Urothelium cell line (cell line): ENCODE measurements at places on chromosomes 13 and 19.

- DNase-seq = no peak
Measured at GRCh38 chr13:110263404-110263803, 43.6 kb downstream of the COL4A1 start.

- DNase-seq = no peak
Measured at GRCh38 chr13:43354153-43354945, 331.0 kb downstream of the DNAJC15 start.

GRCh38 chr13:105441051-105441750 lies 1094.3 kb downstream of the EFNB2 start:
- DNase-seq = no peak

- DNase-seq = no peak
Measured at GRCh38 chr13:48055712-48056111, 18.2 kb downstream of the NUDT15 start.

- no peak for DNase-seq
Measured at GRCh38 chr13:106499113-106499512, 36.3 kb downstream of the EFNB2 start.

GRCh38 chr19:40960062-40960685 lies 30.9 kb upstream of the CYP2B6 start:
- no peak for DNase-seq

DNA sequence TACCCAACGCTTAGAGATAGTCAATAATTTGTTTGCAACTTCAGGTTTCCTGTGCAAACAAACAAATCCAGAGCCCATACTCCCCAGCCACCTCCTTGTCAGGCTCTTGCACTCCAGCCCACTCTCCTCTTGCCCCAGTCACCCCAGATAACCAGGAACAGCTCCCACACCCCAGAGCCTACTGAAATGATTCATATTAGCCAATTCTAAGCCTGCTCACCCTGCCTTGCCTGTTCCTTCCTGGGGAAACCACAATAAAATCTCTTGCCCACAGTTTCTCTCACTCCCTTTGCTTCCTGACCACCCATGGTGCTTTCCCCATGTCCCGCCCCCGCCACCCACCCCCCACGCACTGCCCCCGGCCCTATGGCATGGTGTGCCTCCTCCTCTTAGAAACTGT lies 3.8 kb upstream of the ACTL9 start:
- peak; percentile 21 for DNase-seq

DNA sequence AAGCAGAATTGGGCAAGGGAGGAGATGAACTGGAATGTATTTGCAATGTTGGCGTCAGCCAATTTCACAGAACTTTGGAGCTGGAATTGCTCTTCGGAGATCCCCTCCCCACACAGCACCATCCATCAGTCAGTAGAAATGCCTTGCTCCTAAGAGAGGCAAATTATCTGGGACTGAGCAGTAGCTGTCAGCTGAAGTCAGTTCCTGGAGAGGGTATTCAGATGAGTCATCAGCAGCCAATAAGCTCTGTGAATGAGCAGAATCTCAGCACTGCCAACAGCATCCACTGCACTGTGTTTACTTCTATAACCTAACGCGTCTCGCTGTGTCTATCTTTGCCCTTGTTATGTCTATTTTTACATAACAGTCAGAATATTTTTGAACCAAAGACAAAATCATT lies 213.7 kb downstream of the SLITRK5 start:
- DNase-seq = peak; percentile 50

DNA sequence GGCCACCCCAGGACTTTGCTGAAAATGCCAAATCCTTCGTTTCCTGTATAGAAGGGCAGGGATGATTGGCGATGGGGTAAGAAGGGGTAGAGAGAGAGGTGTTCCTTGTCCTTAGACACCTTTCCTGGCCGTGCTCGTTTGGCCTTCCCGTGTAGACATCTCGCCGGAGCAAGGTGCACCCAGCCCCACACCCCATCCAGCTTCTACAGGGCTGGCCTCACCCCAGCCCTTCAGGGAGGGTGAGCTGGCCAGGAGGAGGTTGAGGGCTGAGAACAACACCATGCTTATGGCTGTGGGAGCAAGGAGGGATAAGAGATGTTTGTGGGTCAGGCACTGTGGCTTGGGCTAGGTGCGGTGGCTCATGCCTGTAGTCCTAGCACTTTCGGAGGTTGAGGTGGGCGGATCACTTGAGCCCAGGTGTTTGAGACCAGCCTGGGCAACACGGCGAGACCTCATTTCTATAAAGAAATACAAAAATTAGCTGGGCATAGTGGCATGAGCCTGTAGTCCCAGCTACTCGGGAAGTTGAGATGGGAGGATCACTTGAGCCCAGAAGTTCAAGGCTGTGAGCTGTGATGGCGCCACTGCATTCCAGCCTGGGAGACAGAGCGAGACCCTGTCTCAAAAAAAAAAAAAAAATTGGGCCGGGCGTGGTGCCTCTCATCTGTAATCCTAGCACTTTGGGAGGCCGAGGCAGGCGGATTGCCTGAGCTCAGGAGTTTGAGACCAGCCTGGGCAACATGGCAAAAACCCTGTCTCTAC lies 15.5 kb downstream of the SMARCA4 start:
- DNase-seq = no peak

GRCh38 chr13:60016229-60016628 lies 147.5 kb downstream of the DIAPH3 start:
- no peak for DNase-seq

GRCh38 chr13:95614641-95615245 lies 29.8 kb downstream of the DZIP1 start:
- no peak for DNase-seq

DNA sequence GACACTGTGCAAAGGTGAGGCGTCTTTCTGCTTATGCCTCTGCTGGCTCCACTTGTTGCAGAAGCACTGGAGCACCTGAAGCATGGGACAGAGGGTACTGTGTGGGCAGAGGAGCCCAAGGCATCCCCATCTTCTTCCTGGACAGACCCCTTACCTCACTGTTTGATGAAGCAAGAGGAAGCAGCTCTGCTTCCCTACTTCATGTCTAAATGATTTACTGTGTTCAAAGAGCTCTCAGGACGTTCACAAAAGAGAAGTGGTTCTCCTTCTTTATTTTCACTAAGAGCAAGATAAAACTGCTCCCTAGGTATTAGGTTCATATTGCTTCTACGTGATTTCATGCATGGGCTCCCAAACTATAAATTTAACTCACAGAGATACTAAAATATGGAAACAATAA lies 1635.4 kb upstream of the SLC10A2 start:
- no peak for DNase-seq

DNA sequence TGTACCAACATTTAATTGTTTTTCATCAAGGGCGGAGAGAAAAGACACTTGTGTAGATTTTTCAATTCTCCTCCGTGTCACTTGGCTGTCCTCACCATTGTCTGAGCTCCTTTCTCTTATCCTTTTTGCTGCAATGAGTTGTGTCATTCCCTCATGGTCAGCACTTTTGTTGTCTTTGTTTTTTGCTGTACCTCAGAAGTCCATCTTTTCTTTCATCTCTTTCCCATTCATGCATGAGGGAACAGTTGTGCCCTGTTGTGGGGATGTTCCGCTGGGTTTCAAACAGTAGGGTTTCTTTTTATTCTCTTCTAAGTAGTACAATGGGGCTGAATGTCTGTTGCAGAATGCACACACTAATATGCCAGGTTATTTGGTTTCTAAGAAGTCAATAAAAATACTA lies 222.6 kb downstream of the TM9SF2 start:
- no peak for DNase-seq

DNA sequence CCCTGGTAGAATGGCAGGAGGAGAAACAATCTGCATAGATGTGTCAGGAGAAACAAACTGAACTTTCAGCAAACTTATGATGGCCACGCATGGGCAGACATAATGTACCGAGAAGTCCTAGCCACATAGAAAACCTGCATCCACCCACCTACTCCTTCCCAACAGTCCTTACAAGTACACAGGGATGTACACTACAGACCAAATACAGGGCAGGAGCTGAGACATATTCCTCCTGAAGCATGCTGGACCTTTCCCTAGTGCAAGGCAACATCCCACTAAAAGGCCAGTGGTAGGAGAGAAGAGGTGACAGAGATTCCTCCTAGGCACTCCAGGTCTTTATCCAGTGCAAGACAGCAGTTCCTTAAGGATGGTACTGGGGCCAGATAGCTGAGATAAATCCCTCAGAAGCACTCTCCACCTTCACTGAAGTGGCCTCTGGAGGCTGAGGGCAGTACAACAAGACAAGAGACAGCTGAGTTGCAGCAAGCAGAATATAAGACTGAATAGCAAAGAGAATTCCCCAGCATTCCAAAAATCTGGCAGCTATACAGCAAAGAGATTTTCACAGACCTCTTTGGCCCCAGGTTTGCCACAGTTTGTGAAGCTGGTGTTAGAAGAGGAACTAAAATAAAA lies 18.3 kb downstream of the VWA8 start:
- DNase-seq = no peak

DNA sequence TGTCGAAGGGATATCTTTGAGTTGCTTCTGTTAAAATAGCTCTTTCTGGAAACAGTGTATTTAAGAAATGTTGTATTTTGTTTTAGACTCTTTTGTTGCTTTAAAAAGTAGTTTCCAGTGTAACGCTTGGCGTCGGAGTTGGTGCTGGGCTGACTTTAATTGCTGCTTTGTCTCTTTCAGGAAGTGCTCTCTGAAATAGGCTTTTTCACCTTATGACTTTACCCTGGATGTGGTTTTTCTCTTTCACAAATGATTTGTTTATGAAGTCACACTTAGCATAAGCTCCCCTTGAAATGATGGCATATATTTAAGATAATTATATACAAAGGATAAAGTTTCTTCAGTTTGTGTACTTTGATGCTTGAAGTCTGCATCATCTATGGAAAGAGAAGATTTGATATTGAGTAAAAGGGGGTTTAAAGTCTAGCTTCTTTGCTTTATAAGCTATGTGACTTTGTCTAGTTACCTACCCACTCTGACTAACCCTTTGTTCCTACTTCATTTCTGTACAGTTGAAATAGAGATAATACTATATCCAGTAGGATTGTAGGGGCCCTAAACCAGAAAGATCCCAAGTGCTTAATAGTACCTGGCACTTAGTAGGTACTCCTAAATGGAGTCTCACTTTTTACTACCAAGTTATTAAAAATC lies at the start of gene GPR18:
GPR18 (minus strand) TSS at position 170 of the 651 bp plus-strand sequence. CDS start 2,507 bp downstream, outside the sequence.
- DNase-seq = no peak

DNA sequence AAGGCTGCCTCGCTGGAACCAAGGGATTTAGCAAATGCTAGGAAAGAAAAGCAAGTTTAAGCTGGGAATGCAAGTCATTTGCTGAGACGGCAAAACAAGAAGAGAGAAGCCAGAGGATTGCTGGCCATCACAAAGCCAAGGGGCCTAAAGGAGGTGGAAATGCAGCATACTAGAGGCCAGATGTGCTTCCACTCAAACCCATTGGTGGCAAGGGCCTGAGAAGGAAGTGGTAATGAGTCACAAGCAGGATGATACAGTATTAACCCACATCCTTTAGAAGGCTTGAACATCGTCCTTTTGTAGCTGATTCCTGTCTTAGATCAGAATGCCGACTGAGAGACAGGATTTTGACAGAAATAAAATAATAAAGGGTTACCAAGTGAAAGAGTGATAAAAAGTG lies 68.2 kb downstream of the ITGBL1 start:
- peak; percentile 54 for DNase-seq

- no peak for DNase-seq
Measured at GRCh38 chr13:112178769-112179168, 111.8 kb downstream of the SOX1 start.

DNA sequence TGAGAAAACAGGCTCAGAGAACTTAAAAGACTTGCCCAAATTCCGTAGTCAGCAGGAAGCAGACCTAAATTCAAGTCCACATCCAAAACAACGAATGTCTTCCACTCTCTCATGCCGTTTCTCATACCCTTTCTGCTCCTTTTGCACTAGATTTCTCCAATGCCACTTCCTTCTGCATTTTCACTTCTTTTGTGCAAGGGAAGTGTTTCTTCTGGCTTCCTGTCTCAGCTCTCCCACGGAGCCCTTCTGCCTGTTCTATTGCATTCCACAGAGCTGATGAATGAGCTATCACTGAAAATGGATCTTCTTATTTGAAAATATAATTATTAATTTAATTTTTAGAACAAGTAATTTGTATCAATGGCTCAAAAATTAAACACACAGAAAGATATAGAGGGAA lies 56.1 kb upstream of the STK24 start:
- DNase-seq = no peak

DNA sequence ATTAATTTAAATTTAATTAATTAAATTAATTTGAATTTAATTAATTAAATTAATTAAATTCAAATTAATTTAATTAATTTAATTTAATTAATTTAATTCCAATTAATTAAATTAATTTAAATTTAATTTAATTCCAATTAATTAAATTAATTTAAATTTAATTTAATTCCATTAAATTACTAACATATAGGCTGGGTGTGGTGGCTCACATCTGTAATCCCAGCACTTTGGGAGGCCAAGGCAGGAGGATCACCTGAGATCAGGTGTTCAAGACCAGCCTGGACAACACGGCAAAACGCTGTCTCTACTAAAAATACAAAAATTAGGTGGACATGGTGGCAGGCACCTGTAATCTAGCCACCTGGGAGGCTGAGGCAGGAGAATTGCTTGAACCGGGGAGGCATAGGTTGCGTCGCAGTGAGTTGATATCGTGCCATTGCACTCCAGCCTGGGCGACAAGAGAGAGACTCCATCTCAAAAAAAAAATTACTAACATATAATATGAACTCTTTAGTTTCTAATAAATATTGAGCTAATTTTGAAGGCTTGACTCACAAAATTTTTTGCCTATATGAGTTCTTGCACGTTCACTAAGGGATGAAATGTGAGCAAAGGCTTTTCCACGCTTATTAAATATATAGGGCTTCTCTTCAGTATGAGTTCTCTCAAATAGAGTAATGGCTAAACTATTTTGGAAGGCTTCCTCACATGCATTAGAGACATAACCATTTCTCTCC lies 9.0 kb upstream of the USP29 start:
- DNase-seq = no peak

- peak; percentile 66 for DNase-seq
Measured at GRCh38 chr19:35715981-35716800, 1.6 kb upstream of the KMT2B start.

DNA sequence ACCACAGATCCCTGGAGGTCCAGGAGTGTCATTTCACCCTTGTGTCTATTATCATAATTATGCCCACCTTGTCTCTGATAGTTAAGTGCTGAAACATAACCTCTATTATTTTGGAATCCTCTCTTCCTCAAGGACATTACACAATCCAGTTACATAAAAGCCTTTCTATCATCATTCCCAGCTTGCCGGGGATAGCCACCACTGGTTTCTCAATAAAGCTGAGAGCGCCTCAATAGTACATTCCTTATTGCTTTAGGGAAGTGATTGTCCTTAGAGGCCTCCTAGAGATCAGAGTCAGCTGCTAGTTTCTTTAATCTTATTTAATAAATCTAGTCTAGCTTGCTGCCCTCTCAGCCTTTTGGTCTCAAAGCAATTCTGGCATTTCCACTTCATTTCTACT lies 490.0 kb upstream of the ATXN8OS start:
- DNase-seq = no peak

- DNase-seq = no peak
Measured at GRCh38 chr19:49189259-49189658, 31.7 kb downstream of the TRPM4 start.

DNA sequence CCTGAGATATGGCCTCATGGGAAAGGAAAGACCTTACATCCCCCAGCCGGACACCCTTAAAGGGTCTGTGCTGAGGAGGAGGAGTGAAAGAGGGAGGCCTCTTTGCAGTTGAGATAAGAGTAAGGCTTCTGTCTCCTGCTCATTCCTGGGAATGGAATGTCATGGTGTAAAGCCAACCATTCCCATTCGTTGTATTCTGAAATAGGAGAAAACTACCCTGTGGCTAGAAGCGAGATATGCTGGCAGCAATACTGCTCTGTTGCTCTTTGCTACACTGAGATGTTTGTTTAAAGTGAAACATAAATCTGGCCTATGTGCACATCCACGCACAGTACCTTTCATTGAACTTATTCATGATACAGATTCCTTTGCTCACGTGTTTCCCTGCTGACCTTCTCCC lies 783 bp upstream of the ZNF587B start:
- DNase-seq = no peak
